ENCODE measurements at places on chromosomes 6 and 20.

- DNase-seq: no peak
These were observed 19.9 kb downstream of the GATA5 start for GRCh38 chr20:62455929-62456328.

DNA sequence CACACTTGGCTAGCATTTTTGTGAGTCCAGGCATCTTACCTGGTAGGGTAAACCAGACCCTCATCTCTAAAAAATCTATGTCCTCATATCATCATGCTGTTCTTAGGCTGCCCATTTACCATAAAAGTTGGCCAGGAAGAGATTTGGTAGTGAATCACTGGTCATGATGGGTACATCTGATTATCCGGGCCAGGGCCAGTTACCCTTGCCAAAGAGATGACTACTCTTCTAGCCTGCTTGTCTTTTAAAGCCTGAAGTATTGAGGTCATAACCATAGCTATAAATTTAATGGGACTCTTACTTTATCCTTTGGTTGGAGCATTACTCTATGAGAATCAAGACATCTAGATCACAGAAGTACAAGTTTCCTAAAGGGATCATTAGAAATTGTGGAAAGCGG, 276.8 kb downstream of the TENT5A start:
- no peak for DNase-seq

GRCh38 chr6:22466665-22467245, 102.6 kb upstream of the HDGFL1 start:
- no peak for DNase-seq

- DNase-seq: no peak
These were observed 71.6 kb downstream of the OR2B2 start for GRCh38 chr6:27840572-27840971.

DNA sequence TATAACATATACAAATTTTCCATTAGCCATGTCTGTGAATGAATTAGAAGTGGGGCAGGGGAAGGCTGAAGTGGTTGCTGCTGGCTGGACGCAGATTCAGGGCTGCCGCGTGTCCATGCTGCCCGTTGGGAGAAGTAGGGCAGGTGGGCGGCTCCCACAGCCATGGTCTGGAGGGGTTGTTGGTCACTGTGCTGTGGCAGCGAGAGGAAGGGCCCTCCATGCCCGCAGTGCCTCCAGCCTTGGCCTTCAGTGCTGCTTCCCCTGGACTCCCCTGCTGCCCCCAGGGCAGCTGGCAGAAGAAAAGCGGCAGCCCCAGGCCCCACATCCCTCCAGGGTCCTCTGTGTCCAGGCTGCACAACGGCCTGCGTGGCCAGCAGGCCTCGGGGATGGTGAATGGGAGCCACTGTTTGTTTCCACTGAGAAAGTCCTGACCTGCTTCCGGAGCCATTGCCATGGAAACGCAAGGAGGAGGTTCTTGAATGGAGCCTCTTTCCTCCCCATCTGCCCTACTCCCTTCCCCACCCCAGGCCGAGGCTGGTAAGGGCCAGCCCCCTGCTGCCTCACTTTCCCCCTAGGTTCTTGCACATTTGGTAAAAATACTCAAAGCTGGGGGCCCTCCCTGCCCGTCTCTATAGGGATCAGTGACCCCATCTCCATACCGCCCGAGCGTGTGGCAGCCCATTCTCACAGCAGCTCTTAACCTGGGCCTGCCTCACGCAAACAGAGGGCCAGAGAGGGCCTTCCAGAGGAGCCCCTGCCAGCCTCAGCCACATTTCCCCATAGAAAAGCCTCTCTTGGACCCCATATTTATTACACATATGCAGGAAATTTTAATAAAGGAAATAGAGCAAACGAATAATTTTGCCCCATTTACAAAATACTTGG, 113.3 kb downstream of the SASH1 start:
- DNase-seq: no peak

DNA sequence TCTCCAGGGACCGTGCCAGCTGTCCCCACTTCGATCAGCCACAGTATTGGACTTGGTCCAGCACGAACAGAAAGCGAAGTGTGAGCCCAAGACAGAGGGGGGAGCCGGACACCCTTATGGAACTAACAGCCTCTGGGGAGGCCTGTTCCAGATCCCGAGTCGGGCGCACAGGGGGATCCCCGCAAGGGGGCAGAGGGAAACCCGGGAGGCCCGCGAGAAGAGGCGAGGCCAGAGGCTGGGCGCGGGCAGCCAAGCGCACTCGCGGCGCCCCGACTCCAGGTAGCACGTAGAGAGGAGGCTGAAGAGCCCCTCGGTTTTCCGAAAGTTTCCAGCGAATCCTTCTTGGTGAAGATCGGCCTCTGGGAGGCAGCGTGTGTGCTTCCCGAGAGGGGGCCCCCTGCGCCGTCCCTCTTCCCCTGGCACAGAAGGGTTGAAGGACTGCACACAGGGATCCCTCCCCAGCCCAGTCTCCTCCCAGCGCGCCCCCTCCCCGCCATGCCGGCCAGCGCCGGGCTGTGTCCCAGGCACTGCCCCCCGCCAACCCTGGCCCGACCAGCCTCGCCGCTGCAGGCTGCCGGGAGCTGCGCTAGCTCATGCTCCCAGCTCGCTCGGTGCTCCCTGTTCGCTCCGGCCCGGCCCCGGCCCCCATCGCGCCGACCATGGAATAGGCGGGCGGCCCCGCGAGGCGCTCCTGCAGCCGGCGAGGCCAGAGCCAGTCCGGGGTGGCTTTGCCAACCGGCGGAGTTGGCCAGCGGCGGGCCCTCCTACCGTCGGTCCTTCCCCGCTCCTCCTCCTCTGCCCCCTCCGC, 577 bp upstream of the SLC24A3 start:
- peak; percentile 66 for DNase-seq

DNA sequence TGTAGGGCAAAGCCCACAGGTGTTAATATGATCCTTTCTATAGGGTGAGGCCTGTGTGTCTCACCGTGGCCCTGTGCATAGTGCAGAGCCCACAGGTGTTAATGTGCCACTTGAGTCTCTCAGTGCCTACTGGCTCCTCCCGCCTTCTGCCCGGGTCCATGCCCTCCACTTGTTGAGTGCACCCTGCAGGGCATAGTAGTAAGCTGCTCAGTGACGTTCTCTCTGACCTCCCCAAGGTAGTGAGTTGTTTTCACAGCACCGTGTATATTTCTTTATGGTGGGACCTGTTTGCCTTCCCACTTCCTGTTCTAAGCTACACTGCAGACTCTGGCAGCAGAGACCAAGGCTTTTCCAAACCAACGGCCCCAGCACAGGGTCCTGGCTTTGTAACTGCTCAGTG, 64.5 kb upstream of the SLC22A1 start:
- DNase-seq: no peak

GRCh38 chr6:79869184-79869583, 78.2 kb downstream of the ELOVL4 start:
- DNase-seq: no peak

GRCh38 chr20:2122936-2123335, 21.3 kb downstream of the STK35 start:
- DNase-seq: peak; percentile 44

GRCh38 chr20:37681384-37682112, 12.3 kb upstream of the CTNNBL1 start:
- DNase-seq: no peak

DNA sequence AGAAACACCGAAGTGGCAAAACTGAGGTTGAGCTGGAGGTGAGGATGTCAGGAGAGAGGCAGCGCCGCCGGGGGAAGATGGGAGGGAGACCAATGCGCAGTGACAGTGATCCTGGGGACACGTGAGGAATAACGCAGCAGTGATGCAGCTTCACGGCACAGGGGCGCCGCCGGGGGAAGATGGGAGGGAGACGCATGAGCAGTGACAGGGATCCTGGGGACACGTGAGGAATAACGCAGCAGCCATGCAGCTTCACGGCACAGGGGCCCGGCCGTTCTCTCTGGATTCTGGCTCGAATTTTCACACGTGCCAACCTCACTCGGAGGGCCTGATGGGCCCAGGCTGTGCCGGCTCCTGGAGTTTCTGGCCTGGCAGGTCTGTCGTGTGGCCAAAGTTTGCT, 94.7 kb downstream of the SMOC2 start:
- no peak for DNase-seq

DNA sequence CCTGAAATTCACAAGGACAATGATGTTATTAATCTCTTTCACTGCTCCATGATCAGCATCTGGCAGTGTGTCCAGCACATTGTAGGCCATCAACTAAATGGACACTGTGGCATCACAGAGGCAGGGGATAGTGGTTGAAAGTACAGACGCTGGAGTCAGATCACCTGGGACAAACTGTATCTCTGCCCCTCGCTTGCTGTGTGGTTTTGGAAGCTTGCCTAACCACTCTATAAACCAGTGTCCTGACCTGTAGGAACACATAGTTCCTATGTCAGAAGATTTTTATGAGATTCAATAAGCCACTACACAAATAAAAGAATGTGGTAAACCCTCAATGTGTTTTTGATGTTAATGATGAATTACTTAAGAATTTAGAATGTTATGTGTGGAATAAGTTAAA, 219.3 kb upstream of the RNF217 start:
- DNase-seq: no peak

GRCh38 chr6:2546901-2547300, 203.8 kb downstream of the MYLK4 start:
- DNase-seq: no peak

GRCh38 chr6:165308926-165309731, at the start of gene C6orf118:
Gene C6orf118, minus strand, starts transcription at chr6:165309605. Its CDS starts 19 bp downstream, at chr6:165309586.
- DNase-seq: peak; percentile 40

DNA sequence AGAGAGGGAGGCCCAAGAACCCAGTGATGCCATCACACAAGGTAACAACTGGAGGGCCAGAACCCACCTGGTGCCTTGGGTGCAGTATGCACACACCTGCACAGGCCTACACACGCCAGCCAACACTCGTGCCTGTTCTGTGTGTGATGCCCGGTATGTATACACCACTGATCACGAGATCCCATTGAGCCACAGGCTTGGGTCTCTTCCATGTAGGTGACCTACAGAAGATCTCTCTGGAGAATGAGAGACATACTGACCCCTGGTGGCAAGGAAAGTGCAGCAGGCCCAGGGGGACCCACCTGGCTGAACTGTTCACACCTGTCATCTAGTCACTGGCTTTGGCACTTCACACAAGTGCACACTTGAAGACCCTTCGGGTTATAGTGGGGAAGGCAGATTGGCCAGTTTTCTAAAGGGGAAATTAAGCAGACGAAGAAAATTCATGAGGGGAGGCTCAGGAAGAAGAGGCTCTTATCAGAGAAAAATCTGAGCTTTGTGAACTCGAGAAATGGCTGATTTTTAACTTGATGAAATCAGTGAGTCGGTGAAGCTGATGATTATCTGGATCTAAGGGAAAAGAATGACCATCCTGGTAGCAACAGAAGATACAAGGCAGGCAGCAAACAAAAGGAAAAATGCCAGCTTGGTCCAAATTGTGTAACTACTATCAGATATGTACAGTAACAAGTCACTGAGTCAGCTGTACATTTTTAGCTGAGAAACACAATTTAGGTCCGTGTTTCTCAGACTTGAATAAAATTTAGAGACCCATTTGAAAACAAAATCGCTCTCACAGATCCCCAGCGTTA, 69.1 kb upstream of the PBOV1 start:
- no peak for DNase-seq

- DNase-seq: no peak
These were observed 3.1 kb downstream of the NNAT start for GRCh38 chr20:37523911-37524700.

DNA sequence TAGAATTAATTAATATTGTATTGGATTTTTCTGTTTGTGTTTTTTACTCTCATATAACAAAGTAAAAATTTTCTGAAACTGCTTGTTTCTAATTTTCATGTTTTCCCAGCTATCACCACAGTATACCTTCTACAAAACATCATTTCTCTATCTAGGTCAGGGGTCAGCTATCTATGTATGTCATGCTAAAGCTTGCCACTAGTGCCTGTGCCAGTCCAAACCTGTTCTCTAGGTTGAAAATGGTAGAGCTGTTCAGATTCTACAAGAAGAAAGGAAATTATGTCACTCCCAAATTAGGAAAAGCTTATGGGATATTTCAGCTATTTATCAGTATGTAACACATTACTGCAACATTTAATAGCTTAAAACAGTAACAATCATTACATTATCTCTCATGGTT, 5.8 kb upstream of the ME1 start:
- DNase-seq: no peak

DNA sequence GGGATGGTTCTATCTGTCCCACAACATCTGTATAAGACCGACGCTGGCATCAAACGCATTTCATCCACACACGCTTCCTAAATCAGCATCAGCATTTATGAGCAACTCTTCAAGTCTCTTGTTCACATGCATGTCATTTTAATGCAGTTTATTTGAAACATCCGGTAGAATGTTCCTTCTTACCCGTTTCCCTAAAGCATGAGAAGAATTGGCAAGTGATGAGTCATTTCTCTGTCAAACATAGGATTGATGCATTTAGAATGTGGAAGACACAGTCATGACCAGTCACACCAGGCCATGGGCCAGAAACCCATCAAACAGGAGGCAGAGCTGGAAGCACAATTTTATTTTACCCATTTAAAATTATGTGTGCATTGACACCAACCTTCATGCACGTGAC, 122.8 kb downstream of the UST start:
- no peak for DNase-seq

- DNase-seq: no peak
These were observed 44.8 kb downstream of the INSM1 start for GRCh38 chr20:20412750-20413149.

GRCh38 chr6:3356824-3357420, 98.2 kb downstream of the PSMG4 start:
- no peak for DNase-seq

DNA sequence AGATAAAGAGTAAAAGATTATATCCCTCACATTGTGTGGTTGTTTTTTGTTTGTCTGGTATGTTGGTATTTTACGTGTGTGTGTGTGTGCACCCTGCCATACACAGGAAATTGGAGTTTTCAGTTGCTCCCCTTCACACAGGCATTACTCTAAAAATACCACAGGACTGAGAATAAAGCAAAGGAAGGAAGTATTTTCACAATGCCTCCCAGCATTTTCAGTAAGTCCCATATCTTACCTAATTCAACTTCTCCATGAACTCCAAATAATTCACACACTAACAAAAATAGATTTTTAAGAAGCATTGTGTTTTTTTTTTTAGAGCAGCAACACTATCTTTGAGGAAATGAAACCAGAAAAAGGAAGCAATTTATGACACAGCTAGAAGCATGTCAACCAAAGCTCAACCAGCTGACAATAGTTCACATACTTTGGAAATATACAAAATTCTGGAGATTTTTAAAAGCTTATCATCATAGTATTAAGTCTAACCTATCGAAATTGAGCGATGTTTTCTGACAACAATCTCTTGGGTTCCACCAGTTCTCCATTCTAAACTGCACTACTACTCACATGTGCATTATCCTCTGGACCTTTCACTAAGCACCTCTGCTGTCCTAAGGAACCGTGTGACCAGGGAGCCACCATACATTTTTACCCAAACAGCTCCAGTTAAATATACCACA, 2.1 kb downstream of the UBE2J1 start:
- no peak for DNase-seq

- no peak for DNase-seq
These were observed 45.5 kb upstream of the NXT1 start for GRCh38 chr20:23305098-23305497.

GRCh38 chr20:61100489-61100888, 151.6 kb upstream of the CDH4 start:
- DNase-seq: no peak

DNA sequence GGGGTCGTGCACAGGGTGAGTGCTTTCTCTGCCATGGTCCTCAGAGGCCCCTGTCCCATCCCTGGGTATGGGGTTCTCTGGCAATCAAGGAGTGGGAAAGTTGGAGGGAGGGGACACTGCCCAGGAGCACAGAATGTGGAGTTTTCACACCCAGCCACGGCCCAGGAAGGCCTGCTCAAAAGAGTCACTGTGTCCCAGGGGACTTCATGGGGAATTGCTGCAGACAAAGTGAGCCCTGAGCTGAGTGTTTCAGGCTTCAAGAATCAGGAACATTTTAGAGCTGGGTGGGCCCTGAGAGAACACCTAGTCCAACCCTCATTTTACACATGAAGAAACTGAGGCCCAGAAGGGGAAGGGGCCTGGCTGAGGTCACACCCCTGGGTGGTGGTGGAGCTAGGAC, 5.7 kb downstream of the MAPK13 start:
- no peak for DNase-seq

Measured in ovary (tissue), 10 donors.